Omental fat pad (tissue), 4 donors: ENCODE measurements at places on chromosomes 2 and 18.

GRCh38 chr2:228860601-228861285 is 410.3 kb downstream of the PID1 start:
- no peak for DNase-seq

GRCh38 chr2:235709124-235709813 is 215.4 kb downstream of the AGAP1 start:
- no peak for DNase-seq

DNA sequence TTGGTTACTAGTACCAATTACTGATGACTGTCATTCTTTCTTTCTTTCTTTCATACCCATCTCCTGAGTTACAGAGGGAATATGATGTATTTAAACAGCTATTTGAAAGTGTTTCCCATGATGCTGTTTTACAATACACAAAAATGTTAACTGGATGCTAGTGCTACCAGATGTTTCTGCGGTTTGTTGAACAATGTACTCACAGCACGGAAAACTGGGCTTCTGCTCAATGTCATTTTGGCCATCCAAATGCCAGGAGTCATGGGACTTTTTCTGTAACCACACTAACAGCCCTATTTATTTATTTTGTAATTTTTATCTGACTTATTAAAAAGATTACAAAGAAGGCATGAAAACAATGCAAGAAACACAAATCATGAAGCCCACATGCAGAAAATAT is 313.8 kb downstream of the RIT2 start:
- no peak for DNase-seq

DNA sequence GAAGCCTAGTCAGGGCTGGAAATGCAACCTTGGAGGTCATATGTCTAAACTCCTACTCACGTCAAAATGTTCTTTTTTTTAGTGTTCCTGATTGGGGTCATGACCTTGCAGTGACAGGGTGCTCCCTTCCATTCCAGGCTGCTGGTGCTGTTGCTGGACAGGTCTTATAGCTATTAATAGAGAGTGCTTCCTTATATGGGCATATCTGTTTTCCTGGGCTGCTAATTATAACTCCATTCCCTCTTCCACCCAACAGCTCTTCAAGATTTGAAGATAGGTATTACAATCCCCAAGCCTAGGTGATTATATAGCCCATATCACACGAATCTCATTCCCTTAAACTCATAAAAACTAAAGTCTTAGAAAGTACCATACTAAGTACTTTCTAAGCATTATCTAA is 12.6 kb downstream of the HOXD3 start:
- no peak for DNase-seq

DNA sequence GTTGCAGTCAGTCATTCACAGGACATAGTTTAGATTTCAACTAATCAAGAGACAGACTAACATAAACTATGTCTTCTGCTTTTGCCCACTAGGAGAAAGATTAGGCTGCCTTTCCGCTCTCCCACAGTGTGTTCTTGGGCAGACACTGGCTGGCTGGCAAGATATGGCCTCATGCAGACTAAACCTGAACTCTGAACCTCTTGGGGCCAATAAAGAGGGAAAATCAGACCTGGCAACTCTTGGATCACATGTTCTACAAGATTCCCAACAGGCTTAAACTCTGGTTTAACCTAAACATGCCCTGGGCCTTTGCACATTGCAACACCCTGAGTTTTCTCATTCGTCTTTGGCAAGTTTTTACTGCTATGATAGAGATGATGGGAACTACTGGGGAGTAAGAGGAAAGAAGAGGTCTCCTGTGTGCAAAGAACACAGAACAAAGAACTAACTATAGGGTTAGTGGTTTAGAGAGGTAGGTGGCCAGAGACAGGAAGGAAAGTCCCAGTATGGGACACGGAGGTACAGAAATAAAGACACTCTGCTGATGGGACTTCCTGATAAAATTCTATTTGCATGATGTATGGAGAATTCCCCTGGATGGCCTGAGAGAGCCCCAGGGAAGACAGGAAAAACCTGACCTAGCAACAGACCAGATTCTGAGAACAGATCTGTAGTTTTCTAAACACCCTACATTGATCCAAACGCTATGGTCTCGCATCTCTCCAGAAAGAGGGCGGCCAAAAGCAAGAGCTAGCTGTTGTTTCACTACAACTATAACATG is 2.0 kb upstream of the ATRAID start:
- no peak for DNase-seq

DNA sequence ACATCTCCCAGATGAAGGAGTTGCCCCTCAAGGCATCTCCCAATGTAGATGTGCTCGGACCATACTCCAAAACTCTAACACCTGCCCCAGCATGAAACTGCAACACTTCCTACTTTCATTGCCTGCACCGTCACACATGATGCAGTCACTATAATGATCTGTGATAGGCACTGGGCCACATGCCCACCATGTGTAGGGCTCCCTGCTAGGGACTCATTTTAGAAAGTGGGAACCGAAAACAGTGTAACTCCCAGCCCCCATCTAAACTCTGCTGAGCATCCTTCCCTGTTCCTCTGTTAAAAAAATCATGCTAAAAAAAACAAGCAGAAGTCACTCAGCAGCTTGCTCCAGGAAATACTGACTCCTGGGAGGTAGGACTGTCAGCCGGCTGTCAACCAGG is 496.1 kb upstream of the RAB6C start:
- DNase-seq: no peak

GRCh38 chr2:128729051-128729450 is 410.4 kb upstream of the HS6ST1 start:
- DNase-seq: no peak

- no peak for DNase-seq
Measured at GRCh38 chr2:59578349-59578748, 975.1 kb downstream of the BCL11A start.

- no peak for DNase-seq
Measured at GRCh38 chr2:220783671-220784070, 788.4 kb downstream of the EPHA4 start.

DNA sequence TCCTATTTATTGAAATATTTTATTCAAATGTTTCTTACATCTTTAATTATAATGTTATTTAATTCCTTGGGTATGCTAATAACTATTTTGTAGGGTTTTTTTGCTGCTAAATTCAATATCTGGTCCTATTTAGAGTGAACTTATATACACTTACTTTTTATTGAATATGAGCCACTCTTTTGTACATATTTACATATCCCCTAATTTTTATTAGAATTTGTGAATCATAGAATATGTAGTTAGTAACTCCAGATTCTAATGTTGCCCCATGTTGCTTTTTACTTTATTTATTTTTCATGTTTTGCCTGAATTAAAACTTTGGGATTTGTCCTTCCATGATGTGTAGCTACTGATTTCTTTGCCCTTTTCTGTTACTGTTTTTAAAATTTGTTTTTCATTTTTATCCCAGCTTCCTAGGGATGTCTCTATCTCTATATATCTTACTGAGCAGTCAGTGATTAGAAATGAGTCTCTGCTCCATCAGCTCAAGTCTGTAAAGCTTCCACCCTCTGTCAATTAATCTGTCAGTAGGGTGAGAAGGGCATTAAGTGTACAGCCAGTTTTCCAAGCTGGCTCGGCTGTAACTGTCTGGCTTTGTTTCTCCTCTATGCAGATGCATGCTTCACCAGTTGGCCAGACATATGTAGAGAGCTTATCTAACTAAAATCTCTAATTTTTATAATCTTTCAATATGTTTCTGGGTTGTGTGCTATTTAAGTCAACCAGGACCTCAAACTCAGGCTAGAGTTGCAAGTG is 256.9 kb downstream of the CDH19 start:
- no peak for DNase-seq

DNA sequence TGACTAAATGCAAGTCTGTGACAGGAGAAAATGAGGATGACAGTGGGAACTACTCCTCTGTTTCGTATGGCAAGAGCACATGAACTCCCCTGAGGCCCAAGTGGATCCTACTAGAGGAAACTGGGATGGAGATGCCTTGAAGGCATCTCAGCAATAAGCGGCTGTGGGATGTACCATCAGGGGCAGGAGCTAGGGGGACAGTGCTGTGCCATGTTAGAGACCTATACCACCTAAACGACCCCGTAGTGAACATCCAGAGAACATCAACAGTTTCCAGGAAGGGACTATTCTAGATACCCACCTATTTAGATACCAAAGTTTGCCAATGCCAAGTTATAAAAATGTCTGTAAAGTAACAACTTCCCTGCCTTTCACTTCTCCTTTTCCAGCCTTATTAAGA is 860.8 kb upstream of the ACVR2A start:
- no peak for DNase-seq

- no peak for DNase-seq
Measured at GRCh38 chr18:35861367-35862118, 110.9 kb upstream of the RMP24 start.

GRCh38 chr2:113341191-113341869 is 62.6 kb upstream of the PAX8 start:
- DNase-seq: no peak

- DNase-seq: no peak
Measured at GRCh38 chr2:229129738-229130371, 141.2 kb downstream of the PID1 start.

GRCh38 chr2:81692566-81692965 is 1388.0 kb upstream of the LRRTM1 start:
- no peak for DNase-seq

- no peak for DNase-seq
Measured at GRCh38 chr18:56962322-56962721, 184.6 kb upstream of the BOD1L2 start.

DNA sequence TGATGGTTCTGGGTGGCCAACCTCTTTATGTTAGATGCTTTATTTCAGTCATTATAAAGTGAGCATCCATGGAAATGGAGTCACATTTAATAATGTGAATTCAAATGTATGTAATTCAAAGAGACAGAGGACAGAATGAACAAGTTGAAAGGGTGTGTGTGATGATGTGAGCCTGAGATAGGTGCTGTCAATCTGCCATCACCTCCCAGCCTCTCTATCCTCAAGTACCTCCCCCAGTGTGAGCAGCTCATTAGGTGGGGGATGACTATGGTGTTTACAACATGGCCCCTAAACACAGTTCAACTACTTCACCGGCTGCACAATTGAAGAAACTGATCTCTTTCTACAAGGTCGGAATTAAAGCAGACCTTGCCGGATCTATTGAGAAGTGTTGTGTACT is 74.7 kb upstream of the IGFBP5 start:
- DNase-seq: no peak
